ENCODE measurements at places on chromosomes 3 and 15. TPM values are rescaled to one million over a fixed set of nuclear protein-coding genes. Genes with fewer than 3 reads are reported as not detected.

The PAK6 gene
- under 0.01 TPM for total RNA-seq

The STAB1 gene
- total RNA-seq = under 0.01 TPM

The TM4SF4 gene
- not detected for total RNA-seq

The LRRK1 gene
- total RNA-seq = 11.6 TPM

The ECE2 gene
- total RNA-seq = not detected

The TEX9 gene
- total RNA-seq = 2.9 TPM

The CP gene
- not detected for total RNA-seq

The PIK3R4 gene
- total RNA-seq = 28.0 TPM

The CISH gene
- total RNA-seq = 0.86 TPM
